ENCODE measurements at places on chromosomes 2 and 18.

DNA sequence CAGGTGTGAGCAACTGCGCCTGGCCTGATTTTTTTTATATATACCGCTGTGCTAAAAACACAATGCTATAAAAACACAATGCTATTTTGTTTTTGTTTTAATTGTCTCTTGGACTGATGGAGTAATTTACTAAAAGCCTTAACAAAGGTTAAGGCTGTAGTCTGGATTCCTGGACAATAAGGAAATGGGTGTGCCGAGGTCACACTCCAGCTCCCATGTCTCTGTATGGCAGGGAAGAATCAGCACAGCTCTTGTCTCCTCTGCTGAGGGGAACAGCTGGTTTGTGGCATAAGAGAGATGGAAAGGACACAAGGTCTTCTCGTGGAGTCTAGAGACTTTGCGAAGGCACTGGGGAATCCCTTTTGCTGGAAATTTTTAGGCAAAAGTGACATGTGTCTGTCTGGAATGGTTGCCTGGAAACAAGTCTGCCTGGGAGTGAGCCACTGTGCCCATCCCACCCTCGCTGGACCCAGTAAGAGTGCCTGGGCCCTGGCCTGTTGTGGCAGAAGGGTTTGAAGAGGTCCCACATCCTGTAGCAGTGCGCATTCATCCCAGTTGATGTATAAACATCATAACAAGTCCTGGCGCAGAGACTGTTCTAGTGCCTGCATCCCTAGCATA is 73.1 kb downstream of the MAPK4 start:
- DNase-seq, result no peak

DNA sequence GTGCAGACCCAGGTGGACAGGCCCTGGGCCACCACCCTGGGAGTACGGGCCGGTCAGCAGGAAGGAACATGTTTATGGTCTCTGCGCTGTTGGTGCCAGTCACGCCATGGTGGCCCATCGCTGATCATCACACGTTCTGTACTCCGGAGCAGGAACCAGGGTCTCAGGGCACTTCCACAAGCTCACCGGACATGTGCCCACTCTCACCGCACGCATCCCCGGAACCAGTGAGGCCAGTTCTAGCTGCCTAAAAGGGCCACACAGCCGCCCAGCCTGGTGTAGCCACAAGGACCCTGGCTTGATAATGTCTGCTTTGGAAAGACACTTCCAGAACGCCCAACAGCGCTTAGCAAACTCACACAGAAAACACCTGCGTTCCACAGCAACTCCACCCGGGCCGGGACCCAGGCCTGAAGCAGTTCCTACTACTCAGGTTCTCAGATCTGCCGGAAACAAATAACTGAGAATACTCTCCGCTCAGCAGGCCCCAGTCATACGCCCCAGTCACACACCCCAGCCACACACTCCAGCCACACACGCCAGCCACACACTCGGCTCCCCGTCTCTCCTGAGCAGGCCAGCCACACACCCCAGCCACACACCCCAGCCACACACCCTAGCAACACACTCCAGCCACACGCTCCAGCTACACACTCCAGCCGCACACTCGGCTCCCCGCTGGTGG is 123.3 kb downstream of the HDAC4 start:
- no peak for DNase-seq

DNA sequence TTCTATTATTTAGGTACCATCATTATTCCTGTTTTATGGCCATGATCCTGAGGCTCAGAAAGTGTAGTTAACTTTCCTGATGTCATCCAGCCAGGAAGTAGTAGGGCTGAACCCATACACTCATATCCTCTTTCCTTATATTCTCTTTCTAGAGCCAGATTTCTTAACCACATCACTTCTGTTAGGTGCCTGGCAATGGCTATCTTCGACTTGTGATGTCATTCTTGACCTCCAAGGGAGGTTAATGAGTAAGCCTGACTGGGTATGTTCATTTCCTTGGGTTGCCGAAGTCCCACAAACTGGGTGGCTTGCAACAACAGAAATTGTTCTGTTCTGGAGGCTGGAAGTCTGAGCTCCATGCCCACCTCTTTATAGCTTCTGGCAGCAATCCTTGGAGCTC is 43.4 kb downstream of the ITGB6 start:
- DNase-seq, result no peak

- no peak for DNase-seq
Observed at GRCh38 chr2:6294791-6295190, 570.9 kb downstream of the CMPK2 start.

DNA sequence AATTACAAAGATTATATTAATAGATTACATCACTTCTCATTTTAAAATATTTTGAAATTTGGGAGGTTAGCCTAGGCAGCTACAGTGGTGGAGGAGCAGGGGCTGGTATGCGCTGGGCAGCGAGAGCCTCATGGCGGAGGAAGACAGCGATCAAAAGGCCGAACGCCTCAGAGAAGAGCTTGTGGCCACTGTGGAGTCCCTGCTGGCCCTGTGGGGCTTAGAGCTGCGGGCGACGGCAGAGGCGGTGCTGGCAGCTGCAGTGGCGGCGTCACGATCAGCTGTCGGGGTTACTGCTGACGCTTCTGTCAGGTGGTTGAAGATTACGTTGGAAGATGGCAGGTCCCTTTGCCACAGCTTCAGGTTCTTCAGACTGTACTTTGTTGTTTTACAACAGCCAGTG is 87.4 kb downstream of the ROCK2 start:
- DNase-seq, result no peak

GRCh38 chr18:36083729-36084128 is 16.4 kb upstream of the RPRD1A start:
- no peak for DNase-seq

DNA sequence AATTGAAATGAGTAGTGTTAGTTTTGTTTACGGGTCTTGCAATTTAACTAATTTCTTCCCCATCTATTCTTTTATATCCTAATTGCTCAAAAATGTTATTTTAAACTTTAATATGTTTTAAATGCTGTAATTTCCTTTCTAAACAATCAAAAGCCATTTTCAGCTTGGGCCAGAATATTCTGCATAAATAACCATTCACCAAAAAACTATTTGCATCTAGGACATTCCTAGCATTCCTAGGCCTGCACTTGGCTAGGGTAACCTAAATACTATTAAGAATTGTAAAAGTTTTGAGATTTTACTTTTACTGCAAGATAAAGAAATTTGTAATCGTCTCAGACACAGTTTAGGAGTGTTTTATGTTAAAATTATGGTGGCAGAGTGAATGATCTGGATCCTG is 7.8 kb upstream of the ETAA1 start:
- no peak for DNase-seq

DNA sequence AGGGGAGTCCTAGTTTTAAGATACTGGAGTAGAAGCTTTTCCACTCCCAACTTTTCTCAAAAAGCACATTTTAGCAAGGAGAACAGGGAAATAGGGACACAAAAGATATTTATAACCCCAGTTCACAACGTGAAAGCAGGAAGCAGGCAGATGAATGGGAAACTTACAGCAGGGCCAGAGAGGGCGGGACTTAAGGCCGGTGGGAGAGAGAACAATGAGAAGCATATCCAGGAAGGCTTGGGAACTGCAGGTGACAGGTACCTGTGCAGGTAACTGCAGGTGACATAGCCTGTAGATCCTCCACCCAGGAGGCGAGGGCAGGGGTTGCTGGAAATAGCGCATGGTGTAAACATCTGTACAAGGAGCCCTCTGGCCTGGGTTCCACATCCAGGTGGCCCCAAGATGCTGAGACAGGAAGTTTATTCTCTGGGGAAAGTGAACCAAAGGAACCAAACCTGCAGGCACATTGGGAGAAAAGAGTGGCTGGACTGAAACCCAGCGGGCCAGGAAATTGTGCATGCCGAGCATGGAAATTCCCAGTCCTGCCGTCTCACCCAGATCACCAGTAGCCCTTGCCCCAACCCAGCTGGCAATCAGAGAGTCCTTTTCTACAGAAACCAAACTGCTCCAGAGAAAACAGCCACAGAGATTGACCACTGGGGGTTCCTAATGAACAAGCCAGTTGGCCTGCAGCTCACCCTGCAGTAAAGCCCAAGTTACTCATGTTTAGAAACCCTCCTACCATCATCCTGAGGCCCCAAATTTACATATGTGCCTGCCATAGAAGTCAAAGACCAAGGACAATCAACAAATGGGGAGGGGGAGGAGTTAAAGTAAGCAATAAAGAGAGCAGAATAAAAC is 24.3 kb upstream of the COL6A3 start:
- no peak for DNase-seq

DNA sequence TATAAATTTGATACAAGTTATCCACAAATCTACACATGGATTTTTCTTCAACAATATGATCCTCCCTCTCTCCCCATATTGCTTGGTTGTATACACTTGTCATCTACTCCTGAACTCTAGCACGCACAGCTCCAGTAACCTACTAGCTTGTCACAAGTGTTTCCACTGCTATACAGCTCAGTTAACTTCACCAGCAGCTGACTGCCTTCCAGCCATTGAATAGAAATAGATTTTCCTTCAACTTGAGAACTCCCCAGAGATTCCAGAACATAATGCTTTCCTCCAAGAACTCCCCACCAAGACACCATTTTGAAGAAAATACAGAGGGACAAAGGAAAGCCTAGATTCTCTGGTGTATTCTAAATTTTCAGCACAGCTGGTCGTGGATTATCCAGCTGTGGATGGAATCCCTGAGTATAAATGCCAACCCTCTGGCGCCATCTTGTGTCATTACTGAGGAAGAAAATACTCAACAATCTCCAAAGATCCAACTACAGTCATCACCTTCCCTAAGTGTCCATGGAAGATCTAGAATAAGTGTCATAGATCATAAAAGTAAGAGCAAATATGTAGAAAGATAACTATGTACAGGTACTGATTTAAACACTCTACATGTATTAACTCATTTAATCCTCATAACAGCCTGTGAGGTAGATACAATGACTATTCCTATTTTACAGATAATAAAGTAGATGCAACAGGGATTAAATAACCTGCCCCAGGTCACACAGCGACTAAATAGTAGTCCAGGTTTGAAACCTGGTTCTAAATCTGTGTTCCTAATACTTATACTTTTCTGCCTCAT is 156.7 kb downstream of the ARHGAP28 start:
- DNase-seq, result peak; percentile 14

DNA sequence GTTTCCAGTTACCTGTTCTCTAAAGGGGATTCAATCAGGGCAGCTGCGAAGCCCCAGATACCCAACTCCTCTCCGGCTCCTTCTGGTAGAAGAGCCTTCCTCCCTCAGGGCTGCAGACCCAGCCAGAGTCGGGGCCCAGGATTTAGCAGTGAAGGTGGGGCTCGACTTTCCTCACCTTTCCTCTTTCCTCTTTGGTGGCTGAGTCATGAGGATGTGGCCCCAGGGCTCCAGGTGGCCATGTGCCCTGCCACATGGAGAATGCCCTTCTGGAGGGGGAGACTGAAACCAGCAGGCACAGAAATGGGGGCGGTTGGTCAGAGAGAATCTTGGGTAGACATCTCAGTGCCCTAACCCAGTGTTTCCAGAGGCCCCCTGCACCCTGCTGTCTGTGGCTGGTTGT is 402.6 kb downstream of the NBAS start:
- DNase-seq, result no peak

GRCh38 chr2:205989271-205990071 is 96.5 kb downstream of the INO80D start:
- no peak for DNase-seq

- DNase-seq, result no peak
Observed at GRCh38 chr2:211248841-211249240, 692.4 kb downstream of the CPS1 start.

GRCh38 chr18:29071869-29072268 is 894.9 kb upstream of the CDH2 start:
- no peak for DNase-seq

DNA sequence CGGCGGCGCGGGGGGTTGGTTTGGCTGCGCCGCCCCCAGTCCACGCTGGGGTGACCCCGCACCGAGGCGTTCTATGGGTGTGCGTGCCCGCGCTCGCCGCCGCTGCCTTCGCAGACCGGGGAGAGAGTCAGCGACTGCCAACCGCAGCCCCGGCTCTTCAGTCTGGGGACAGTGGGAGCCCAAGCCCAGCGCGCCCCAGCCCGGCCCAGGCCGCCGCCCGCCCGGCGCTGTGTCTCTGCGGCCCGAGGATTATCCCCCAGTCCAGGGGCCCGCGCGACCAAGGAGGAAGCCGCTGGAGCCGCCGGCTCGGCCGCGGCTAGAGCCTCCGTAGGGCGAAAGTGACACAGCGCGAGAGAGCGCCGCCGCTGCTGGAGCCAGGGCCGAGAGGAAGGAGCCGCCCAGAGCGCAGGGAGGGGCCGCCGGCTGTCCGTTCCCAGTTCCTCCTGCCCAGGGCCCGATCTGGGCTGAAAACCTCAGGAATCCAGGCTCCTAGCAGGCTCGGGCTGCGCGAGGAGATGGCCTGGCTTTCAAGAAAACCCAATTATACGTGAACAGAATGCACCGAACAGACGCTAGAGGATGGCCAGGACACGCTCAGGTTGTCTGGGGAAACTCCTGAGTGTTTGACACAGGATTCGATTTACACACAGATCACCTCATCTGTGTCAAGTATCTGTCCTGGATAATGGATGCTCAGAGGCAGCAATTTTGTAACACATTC is 2.4 kb downstream of the CTIF start:
- DNase-seq, result peak; percentile 37

GRCh38 chr2:159737917-159738296 is 25.6 kb downstream of the MARCHF7 start:
- no peak for DNase-seq

GRCh38 chr2:177000061-177000714 is 212.4 kb upstream of the HNRNPA3 start:
- no peak for DNase-seq

DNA sequence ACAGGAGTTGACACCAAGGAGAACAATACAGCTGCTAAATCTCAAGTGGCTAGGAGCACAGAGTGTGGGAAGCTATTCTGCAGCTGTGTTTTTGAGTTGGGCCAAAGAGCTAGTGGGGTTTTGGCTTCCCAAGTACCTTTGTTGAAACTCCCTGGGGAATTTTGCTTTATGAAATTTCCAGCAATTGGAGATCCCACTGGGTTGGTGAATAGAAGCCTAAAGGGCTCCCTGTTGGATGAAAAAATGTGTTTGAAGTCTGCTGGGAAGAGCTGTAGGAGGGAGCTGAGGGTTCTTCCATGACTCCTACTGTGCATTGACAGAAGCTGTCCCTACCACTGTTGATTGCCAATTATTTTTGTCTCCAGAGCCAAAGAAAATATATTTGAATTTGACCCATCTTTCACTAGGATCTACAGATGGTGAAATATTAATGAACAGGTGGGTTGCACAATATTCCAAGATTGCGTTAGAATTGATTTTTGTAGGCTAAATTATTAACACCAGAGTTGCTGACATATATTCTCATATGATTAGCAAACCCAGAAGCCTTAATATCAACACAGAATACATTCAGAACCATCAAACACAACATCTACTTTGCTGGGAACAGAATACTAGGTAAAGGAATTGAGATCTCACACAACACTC is 95.4 kb upstream of the CYP1B1 start:
- DNase-seq, result no peak

DNA sequence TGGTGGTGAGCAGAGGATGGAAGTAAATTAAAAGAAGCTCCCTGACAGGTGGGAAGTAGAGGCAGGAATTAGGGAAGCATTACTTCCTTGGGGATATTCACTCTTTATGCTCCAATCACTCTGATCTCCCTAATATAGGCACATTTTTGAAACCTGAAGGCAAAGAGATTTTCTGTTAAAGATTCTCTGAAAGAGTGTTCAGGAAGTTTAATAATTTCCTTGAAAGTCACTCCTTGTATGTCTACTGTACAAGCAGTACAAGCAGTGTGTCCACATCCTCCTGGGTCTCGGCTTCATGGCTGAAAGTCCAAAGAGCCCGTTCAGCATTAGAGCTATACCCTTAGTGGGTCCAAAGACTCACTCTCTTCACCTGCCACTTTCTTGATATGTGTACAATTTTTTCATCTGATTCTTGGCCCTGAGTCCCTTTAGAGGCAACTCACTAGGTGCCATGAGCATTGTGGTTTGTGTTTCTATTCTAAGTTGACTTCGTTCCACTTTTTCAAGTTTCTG is 60.2 kb downstream of the AAK1 start:
- no peak for DNase-seq

GRCh38 chr2:186551323-186552050 is 38.4 kb upstream of the ITGAV start:
- DNase-seq, result no peak

All from stimulated activated CD4-positive, alpha-beta T cell treated with anti-CD3 and anti-CD28 coated beads, Interleukin-15, amount 100 ng/mL, for 24 hours (primary cell).